ENCODE measurements at places on chromosomes 16 and 17.

- DNase-seq: no peak
These were observed 27.4 kb upstream of the HAS3 start for GRCh38 chr16:69078073-69078472.

DNA sequence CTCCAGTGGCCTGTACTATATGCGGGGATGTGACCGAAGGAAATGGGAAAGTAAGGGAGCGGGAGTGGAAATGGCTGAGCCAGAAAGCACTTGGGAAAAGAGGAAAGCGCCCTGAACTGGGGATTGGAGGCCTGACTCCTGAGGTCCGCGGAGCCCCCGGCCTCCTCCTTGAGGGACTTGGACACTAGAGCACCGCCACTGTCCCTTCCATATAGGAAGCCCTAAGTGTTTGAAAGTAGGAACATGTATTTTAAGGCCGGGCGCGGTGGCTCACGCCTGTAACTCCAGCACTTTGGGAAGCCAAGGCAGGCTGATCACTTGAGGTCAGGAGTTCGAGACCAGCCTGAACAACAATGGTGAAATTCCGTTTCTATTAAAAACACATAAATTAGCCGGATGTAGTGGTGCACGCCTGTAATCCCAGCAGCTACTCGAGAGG is 530 bp upstream of the ZDHHC7 start:
- no peak for DNase-seq

GRCh38 chr16:79598348-79599181 is 2.0 kb downstream of the MAF start:
- DNase-seq: peak; percentile 51

DNA sequence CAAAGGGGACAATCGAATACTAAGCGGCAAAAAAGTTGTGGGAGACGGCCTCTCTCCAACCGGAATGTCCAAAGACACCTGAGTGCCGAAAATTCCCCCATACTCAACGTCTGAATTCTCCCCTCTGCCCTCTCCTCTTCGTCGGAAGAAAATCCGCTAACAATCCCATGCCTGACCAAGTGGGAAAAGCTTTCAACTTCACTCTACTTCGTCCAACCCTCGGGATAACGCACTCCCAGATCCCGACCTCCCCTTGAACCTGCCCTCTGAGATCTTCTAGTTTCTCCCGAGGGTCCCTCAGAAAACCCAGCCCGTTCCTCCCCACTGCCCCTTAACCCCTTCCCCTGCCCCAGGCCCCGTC is 961 bp downstream of the AMFR start:
- DNase-seq: no peak

- peak; percentile 67 for DNase-seq
These were observed 45.5 kb downstream of the CYTH1 start for GRCh38 chr17:78736526-78737079.

DNA sequence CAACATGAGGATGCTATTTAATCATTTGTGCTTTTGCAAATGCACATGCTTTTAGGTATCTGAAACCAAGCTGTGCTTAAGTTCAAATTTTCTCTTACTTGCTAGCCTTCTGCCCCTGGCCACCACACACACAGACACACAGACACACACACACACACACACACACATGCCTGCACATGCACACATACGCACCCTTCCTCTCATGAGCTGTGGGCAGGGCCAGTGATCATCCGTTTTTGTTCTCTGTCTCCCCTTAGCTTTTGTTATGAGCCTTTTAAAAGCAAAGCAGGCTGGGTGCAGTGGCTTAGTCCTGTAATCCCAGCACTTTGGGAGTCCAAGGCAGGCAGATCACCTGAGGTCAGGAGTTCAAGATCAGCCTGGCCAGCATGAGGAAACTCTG is 34.2 kb downstream of the CD300LF start:
- DNase-seq: no peak

- no peak for DNase-seq
These were observed 18.0 kb downstream of the SLC5A11 start for GRCh38 chr16:24863582-24864437.

GRCh38 chr16:49566432-49566831 is 192.8 kb downstream of the C16orf78 start:
- no peak for DNase-seq

DNA sequence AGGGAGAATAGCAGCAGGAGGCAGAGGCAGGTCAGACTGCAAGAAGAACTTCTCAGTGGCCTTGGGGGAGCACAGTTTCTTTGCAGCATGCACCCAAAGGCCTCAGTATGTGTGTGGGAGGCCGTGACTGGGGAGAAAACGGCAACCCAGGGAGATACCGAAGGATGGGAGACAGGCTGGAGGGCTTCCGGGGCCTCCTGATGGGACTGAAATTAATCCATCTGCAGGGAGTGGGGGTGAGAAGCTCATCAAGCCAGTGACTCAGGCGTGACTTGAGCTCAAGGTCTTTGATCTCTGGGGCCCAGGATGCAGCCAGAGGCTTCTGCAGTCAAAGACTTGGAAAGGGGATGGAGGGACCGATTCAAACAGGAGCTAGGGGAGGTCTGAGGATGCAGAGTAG is 5.1 kb upstream of the C17orf113 start:
- no peak for DNase-seq

DNA sequence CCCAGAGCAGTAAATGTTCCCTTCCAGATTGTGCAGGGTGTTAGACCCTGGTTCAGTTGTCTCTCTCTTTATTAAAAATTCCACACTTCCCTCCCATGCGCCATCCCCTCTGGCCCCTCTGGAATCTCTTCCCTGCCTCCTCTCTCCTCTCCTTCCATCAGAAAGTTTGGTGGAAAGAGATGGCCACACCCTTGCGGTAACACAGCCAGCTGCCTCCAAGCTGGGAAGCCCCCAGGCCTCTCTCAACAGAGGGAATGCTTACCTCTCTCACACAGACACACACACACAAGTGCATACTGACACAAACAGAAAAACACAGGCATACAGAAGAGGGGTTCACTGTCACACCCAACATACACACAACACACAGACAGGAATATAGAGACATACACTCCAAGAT is 220.5 kb downstream of the C16orf78 start:
- DNase-seq: no peak

GRCh38 chr16:69894676-69895075 is 56.5 kb upstream of the CLEC18A start:
- peak; percentile 93 for DNase-seq

GRCh38 chr17:17740615-17741348 is 59.5 kb downstream of the RAI1 start:
- DNase-seq: peak; percentile 47

DNA sequence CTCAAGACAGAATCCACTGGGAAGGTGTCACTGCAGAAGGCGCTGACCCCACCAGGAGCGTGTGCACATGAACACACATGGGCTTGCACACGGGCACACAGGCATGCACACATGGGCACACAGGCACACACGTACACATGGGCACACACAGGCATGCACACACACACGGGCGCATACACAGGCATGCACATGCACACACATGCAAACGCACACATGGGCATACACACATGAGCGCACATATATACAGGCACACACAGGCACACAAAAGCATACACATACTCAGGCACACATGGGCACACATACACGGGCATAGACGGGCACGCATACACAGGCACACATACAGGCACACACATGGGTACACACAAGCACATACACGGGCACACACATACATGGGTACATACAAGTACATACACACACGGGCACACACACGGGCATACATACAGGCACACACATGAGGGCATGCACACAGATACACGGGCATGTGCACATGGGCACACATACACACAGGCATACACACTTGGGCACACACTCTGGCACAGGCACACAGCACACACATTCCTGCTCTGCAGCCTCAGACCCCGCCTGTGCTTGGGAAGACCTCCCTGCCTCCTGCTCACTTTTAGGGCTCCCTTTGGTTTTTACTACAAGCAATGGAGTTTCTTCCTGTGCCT is 86.8 kb downstream of the ZNF778 start:
- no peak for DNase-seq

- DNase-seq: peak; percentile 78
These were observed 102.2 kb downstream of the TRIM37 start for GRCh38 chr17:59004338-59005111.

- DNase-seq: no peak
These were observed 8.3 kb downstream of the GRB2 start for GRCh38 chr17:75397217-75397616.

DNA sequence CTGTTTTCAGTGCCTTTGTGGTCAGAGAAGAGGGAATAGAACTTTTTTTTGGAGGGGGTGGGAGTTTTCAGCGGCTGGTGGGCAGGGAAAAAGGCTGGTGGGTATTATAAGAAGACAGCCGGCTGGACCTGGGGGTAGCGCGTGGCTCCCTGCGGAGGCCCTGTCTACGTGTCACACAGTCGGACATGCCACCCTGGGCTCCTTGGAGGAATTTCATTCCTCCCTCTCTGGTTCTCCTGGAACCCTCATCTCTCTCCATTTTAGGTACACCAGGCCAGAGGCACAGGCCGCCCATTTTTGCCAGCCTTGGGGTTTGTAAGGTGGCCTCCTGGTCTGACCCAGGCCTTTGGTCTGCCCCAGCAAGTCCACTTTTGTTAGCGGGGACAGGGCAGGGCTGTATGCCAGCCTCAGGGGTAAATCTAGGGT is 908 bp downstream of the FKBP10 start:
- DNase-seq: no peak

GRCh38 chr16:46650254-46650623 is 29.1 kb upstream of the SHCBP1 start:
- no peak for DNase-seq

GRCh38 chr17:60421273-60422161 is 772 bp upstream of the CHCT1 start:
- peak; percentile 77 for DNase-seq

- DNase-seq: no peak
These were observed 101.6 kb downstream of the MSI2 start for GRCh38 chr17:57357830-57358430.

GRCh38 chr17:19654896-19655295 is 6.3 kb downstream of the ALDH3A2 start:
- no peak for DNase-seq

DNA sequence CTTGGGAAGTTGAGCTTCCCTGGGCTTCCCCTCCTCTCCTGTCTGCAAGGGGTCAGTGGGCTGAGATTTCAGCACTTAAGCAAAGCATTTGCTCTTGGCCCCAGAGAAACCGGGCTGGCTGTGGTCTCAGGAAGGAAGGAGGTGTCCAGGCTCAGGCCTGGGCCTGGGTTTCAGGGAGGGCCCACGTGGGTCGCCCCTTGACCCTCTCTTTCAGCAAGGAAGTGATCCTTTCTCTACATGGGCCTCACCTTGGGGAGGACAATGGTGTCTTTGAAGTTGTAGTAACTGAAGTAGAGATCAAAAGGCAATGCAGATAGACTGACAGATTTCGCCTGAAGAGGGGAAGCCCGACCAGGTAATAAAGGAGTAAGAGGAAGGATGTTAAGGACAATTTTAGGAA is 2.7 kb downstream of the NOD2 start:
- no peak for DNase-seq

- DNase-seq: no peak
These were observed 9.6 kb upstream of the EIF1 start for GRCh38 chr17:41678907-41679739.

- no peak for DNase-seq
These were observed 37.2 kb downstream of the CCDC42 start for GRCh38 chr17:8707332-8708024.

- no peak for DNase-seq
These were observed 17.9 kb downstream of the CASKIN1 start for GRCh38 chr16:2178321-2179106.

GRCh38 chr16:89303617-89304016 is 86.1 kb downstream of the ZNF778 start:
- DNase-seq: no peak

- peak; percentile 28 for DNase-seq
These were observed 83.5 kb upstream of the RPL38 start for GRCh38 chr17:74119965-74120364.

DNA sequence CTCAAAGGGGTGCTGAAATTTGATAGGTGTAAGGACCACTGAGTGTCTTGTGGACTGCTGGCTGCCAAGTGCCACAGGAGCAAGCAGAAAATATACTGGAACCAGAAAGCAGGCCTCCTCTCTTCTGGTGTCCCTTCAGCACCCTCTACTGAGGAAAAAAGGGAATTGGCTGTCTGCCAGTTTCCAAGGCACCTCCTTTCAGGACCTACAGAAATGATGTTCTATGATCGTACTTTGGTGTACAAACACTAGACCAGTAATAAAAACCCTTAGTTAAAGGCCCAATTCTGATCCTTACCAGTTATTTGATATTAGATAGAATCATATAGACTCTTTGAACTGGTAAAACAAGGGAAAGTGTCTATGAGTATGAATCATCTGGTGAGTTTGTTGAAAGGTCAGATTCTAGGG is 35.8 kb upstream of the BCAS3 start:
- DNase-seq: peak; percentile 85

GRCh38 chr17:18225642-18226283 is 328 bp downstream of the LLGL1 start:
- no peak for DNase-seq

DNA sequence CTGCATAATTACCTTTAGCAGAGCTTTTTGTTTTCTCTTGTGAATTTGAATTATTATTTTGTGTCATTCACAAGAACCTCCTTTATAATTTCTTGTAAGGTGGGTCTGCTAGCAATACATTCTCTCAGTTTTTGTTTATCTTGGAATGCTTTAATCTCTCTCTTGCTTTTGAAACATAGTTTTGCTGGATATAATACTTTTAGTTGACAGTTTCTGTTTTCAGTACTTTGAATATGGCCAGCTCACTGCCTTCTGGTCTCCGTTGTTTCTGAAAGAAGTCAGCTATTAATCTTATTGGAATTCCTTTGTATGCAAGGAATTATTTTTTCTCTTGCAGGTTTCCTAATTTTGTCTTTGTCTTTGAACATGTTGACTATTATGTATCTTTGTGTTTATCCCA is 167.0 kb downstream of the MAP2K4 start:
- DNase-seq: no peak

- no peak for DNase-seq
These were observed 252.3 kb downstream of the C16orf95 start for GRCh38 chr16:87064731-87065445.

DNA sequence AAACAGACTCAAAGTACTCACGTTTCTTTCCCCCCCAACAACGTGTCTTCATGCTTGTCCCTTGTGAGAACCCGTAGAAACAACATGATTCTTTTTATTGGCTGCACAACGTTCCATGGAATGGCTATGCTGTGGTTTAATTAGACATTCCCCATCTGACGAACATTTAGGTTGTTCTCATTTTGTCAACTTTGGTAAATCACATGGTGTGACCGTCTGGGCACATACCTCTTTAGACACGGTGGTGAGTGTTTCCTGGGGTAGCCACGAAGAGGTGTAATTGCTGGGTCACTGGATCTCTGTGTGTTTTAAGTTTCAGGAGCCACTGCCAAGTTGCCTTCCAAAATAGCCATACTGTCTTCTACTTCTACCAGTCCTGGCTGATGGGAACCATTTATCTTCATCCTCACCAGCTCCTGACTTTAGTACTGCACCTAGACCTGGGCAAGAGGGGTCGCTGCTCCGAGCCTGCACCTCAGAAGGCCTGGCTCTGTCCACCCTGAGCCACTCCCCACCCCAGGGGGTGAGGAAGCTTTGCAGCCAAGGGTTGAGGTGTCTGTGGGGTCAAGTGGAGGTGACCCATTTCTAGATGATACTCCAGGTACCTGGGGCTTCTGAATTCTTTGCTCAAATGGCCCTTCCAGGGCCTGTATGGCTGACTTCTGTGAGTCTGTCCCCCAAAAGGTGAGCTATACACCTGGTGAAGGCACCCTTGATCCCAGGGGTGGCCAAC is 84.7 kb downstream of the IRX5 start:
- DNase-seq: no peak

GRCh38 chr16:75764154-75764768 is 38.0 kb upstream of the CPHXL start:
- peak; percentile 87 for DNase-seq
